ENCODE measurements at places on chromosomes 4 and X.

- no peak for DNase-seq
Measured at GRCh38 chrX:9461087-9461486, 3.8 kb upstream of the TBL1X start.

- no peak for DNase-seq
Measured at GRCh38 chr4:3750334-3750733, 15.9 kb upstream of the ADRA2C start.

GRCh38 chr4:13953083-13953482 is 325.6 kb upstream of the BOD1L1 start:
- no peak for DNase-seq

DNA sequence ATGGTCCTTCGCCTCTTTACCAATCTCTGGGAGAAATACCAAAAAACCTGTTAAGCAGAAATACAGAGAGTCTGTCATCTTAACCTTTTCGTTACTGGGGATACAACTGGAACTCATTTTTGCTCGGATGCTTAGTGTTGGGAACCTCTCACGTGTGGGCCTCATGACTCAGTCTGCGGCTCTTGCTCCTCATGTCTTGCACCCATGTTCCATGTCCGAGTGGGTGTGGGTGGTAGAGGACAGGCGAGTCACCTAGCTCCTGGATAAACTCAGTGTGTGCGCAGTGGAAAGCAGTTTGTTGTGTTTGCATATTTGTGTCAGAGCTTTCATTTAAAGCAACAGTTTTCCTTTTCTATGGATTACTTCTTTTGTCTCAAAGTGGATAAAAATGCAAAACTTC is 70.6 kb downstream of the TNIP2 start:
- DNase-seq: no peak

- no peak for DNase-seq
Measured at GRCh38 chrX:139758809-139759208, 50.8 kb upstream of the MCF2 start.

DNA sequence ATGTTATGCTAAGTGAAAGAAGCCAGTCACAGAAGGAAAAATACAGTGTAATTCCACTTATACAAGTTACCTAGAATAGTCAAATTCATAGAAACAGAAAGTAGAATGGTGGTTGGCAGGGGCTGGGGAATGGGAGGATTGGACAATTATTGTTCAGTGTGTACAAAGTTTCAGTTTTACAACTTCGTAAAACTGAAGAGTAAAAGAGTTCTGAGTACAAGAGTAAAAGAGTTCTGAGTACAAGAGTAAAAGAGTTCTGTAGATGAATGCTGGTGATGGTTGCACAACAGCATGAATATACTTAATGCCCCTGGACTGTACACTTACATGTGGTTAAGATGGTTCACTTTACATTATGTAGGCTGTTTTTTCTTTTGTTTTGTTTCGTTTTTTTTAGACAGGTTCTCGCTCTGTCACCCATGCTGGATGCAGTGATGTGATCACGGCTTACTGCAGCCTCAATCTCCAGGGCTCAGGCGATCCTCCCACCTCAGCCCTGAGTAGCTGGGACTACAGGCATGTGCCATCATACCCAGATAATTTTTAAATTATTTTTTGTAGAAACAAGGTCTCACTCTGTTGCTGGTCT is 230.9 kb downstream of the SOWAHB start:
- no peak for DNase-seq

DNA sequence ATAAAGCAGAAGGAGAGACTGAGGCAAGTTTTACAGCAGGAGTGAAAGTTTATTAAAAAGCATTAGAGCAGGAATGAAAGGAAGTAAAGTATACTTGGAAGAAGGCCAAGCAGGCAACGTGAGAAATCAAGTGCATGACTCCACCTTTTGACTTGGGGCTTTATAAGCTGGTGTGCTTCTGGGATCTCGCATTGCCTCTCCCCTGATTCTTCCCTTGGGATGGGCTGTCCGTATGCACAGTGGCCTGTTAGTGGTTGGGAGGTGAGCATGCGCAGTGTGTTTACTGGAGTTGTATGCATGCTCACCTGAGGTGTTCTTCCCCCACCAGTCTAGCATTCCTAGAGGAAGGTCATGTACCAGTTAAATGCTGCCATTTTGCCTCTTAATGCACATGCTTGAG is 29.1 kb upstream of the C1QTNF7 start:
- DNase-seq: no peak

- DNase-seq: no peak
Measured at GRCh38 chrX:155747520-155747919, 133.6 kb upstream of the VAMP7 start.

DNA sequence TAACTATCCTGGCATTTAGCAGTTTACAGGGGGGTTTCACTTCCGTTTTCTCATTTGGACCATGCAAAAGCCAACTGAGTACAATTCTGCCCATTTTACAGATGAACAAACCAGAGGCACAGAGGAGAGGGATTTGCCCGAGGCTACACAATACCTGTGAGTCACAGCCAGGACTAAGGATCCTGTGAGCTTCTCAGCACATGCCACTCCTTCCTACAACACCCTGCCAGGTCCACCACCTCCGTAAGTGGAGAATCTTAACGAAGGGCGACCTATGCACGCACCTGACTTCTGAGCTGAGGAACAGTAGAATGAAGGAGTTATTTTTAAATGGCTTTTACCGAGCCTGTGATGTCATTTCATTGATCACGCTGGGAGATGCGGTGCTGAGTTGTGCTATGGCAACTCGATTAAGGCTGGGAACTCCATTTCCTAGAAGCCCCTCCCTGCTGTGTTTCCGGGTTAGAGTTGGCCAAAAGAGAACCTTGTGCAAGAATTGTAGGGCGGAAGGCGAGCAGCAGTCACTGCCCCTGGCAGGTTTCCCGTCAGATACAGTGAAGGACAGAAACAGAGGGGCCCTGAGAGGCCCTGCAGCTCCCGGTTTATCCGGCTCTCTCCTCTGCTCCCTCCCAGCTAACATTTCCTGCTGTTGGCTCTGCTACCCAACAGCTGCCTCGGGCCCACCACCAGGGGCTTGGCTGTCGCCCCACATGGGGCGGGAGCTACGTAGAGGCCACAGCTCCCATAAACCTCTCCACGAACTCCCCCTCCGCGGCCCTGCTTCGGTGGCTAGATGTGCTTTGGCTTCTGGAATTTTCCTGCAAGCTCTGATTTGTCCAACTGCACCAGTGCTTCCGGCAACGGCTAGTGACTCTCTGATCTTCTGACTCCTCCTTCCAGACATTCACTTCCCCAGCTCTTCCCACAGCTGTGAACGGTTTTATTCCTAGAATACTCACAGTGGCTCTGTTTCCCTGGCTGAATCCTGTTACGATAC is 75.1 kb upstream of the USP9X start:
- DNase-seq: peak; percentile 10

DNA sequence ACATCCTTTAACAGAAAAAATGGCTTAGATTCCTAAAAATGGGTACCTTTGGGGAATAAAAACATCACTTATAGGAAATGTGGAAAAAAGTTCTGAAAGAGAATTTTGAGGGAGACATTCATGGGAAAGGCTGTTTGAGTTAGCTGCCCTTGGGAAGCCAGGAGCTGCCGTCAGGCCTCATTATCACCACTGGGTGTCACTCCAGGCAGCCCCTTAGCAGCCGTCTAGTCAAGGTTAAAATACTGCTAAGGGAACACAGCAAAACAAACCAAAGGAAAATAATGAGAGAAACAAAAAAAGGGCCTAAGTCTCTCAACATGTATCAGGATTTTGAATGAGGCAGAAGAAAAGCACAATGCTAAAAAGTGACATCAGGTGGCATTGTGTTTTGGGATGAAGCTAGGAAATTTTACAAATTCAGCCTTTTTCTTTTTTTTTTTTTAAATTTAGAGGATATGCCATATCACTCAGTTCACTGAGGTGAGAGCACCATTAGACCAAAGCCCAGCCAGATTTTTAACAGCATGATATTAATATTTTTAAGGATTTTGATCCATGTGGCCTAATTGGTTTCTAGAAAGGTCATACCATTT is 235.3 kb downstream of the GPAT3 start:
- no peak for DNase-seq

- DNase-seq: no peak
Measured at GRCh38 chr4:83556816-83557215, 20.9 kb downstream of the GPAT3 start.

- no peak for DNase-seq
Measured at GRCh38 chr4:106048250-106048971, 153.1 kb downstream of the NPNT start.
